Stimulated activated CD8-positive, alpha-beta memory T cell treated with anti-CD3 and anti-CD28 coated beads, Interleukin-4, amount 100 ng/mL, for 4 hours (primary cell): ENCODE measurements at places on chromosomes 7 and 10.

DNA sequence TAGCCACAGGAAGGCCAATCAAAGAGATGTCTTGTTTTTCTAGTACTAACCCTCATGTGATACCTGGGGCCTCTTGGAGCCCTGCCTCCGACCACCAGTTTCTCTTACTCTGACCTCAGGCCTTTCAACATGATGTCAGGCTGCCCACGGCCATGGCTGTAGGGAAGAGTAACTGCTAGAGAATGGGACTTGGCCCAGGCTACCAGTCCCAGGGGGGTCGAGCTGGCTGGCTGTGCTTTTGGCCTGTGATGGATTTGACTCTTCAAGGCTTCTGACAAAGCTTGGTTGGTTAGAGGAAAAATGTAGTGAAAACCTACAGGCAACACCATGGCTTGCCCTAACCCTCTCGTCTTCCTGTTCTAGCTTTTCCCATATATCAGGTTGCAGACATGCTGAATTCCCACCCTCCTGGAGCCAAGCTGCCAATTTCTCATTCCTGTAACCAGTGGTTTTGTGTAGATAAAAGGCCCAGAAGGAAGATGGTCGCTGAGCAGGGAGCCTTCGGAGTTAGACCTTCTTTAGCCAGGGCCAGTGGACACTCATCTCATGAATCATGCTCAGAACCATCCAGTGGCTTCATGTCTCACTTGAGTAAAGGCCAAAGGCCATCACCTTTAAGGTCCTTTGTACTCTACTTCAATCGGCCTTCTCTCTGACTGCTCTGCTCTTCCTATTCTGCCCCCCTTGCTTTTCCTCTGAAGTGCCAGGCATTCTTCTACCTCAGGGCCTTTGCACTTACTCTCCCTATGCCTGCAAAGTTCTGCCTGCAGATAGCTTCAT is 19.7 kb downstream of the SUFU start:
- no peak for DNase-seq

GRCh38 chr7:51035716-51036115 is 253.0 kb upstream of the GRB10 start:
- DNase-seq = no peak

- no peak for DNase-seq
Observed at GRCh38 chr7:76513817-76514799, 3.8 kb downstream of the UPK3B start.

GRCh38 chr10:43407148-43407575 is 1.8 kb downstream of the HNRNPF start:
- DNase-seq = no peak

DNA sequence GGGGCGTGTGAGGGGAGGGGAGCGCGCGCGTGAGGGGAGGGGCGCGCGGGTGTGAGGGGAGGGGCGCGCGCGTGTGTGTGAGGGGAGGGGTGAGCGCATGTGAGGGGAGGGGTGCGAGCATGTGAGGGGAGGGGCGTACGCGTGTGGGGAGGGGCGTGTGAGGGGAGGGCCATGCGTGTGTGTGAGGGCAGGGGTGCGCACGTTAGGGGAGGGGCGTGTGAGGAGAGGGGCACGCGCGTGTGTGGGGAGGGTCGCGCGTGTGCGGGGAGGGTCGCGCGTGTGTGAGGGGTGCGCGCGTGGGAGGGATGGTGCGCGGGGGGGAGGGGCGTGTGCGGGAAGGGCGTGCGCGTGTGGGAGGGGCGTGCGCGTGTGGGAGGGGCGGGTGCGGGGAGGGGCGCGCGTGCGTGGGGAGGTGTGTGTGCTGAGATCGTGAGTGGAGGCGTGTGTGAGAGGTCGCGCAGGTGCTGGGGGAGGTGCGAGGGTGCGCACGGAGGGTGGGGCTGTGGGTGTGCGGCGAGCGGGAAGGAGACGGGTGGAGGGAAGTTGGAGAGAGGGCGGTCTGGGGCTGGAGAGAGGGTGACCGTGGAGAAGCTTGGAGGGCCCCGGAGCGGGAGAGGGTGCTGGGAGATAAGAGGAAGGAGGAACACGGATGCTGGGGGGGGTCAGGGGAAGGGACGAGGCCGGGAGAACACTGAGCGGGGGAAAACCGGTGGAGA is 19.7 kb downstream of the MXI1 start:
- peak; percentile 65 for DNase-seq

DNA sequence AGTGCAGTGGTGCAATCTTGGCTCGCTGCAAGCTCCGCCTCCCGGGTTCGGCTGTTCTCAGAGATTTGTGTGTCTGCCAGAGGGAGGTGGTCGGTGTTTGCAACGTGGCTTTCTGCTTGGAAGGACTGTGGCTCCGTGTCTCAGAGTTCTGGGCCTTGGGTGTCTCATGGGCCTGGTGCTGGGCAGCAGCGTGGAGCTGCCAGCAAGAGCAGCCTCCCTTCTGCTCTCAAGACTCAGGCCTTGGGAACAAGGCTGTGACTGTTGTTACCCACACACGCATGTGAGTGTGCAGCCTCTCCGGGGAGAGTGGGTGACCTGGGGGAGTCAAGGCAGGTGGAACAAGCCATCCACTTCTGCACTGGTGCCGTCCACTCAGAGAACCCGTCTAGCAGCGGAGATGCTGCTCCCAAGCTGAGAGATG is 52.0 kb downstream of the VIPR2 start:
- no peak for DNase-seq

DNA sequence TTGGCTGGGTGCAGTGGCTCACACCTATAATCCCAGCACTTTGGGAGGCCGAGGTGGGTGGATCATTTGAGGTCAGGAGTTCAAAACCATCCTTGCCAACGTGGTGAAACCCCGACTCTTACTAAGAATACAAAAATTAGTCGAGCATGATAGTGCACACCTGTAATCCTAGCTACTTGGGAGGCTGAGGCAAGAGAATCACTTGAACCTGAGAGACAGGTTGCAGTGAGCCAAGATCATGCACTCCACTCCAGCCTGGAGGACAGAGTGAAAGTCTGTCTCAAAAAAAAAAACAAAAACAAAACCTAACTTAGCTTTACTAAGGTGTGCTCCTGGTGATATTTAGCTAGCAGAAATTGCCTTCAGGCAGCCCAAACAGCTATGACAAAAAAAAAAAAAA is 24.3 kb upstream of the VDAC2 start:
- no peak for DNase-seq

DNA sequence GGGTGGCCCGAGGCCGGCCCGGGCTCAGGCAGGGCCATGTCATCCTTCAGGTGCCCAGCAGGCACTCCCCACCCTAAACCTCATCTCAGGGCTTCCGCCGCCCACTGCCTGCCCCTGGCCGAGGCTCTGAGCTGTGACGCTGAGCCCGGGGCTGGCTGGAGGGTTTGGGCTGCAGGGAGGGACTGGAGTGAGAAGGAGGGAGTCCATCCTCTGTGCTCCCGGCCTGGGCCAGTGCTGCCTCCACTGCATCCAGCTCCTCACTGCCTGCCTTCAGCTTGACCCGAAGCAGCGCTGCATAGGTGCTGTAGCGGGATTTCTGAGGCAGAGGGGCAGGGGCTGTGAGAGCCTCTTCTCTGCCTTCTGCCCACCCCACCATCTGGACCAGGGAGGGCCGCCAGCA is 7.6 kb downstream of the NFKB2 start:
- no peak for DNase-seq

- no peak for DNase-seq
Observed at GRCh38 chr7:111051832-111052231, 39.1 kb upstream of the LRRN3 start.

- no peak for DNase-seq
Observed at GRCh38 chr7:138258197-138258559, 181.9 kb downstream of the AKR1D1 start.

DNA sequence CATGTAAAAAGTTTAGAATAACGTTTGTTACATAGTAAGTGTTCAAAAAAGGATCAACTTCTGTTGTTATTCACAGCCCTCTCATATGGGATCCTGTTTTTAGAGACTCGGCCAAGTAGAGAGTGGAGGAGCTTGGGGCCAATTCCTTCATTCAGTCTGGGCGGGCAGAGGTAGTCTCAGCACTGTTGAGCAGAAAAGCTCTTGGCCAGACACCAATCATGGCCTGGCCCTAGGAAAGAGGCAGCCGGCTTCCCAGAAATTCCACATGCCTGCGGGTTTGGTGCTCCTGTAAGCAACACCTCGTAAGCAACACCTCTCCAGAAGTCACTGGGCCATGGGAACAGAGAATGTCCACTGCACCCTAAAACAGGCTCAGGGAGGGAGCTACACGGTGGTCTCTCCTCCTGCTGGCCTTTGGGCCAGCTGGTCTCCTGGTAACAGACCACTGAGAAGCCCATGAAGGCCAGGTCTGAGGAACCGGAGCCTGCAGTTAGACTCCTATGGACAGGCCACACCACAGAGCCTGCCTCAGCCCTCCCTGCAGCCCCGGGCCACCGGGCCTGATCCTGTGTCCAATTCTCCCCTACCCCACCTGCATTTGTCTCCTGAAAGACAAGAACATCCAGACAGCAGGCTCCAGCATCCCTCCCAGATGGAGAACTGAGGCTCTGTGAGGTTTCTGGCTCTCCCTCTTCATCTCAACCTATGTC is 149.1 kb downstream of the GRID1 start:
- no peak for DNase-seq

DNA sequence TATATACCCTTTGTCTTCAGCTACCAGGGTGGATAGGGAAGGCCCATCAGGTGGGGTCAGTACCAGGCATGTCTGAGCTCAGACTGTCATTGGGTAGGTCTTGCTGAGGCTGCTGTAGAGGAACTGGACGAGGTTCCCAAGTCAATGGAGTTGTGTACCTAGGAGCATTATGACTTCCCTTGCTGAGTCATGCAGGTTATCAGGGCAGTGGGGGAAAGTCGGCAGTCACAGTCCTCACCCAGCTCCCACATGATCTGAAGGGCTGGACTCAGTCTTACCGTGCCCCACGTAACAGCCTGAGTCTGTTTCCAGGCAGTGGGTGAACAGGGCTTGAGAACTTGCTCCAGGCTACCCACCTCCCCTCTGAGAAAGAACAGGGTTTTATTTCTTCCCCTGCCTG is 260.8 kb upstream of the COBL start:
- DNase-seq = no peak

GRCh38 chr7:144529269-144529926 is 125.9 kb upstream of the NOBOX start:
- DNase-seq = no peak

- no peak for DNase-seq
Observed at GRCh38 chr7:25319707-25320106, 91.4 kb upstream of the NPVF start.

- DNase-seq = no peak
Observed at GRCh38 chr7:93016681-93017381, 100.9 kb downstream of the SAMD9 start.

GRCh38 chr10:33178026-33178755 is 156.3 kb downstream of the NRP1 start:
- no peak for DNase-seq

- no peak for DNase-seq
Observed at GRCh38 chr10:60304829-60305379, 84.8 kb downstream of the ANK3 start.

- DNase-seq = no peak
Observed at GRCh38 chr7:156836443-156836842, 56.5 kb downstream of the LMBR1 start.

DNA sequence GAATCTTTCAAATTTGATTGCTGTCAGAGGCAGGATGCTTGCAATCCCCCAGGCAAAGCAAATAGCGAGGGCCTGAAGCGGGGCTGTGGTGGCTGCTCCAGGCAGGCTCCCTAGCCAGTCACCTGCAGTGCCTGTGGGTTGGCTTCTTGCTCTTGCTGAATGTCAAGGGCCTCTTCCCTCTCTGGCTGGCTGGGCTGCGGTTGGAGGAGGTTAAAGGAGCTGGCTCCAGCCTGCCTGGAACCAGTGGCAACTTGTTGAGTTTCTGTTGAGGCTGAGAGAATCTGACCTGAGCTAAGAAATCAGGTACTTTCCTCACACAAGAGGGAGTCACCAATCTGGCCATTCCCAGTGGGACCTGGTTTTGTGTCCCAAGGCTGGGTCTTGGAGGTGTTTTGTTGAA is 134.7 kb downstream of the TMEM178B start:
- DNase-seq = no peak

GRCh38 chr7:130917669-130918128 is 183.7 kb upstream of the KLF14 start:
- DNase-seq = no peak

GRCh38 chr7:4745971-4746919 is 29.2 kb upstream of the AP5Z1 start:
- DNase-seq = no peak

DNA sequence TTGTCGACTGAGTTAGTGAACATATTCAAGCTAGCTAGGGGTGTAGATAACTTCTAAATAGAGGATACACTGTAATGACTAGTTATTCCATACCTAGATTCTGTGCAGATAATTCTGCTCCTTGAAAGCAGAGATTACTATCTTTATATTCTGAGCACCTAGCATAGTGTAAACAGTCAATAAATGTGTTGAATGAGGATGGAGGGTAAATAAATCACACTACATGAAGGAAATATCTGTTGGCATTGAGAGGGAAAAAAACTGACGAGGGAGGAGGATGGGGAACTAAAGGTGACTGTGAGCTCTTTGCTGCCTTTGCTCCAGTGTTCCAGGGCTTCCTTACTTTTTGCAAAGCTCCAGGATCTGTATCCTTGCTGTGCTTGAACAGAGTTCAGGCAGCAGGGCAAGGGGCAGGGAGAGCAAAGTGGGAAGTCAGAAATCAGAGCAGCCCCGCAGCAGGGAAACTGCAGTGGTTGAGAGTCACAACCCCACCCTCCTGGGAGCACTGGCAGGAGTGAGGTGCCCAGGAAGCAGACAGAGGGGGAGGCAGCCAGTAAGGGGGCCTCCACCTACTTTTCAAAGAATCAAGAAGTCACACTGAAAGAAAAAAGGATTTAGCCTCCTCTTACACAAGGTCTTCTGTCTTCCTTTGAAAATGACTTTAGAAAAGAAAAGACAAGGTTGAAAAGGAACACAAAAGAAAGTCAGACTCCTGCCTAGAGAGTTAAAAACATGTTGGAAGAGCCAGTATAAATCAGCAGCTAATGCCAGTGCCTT is 71.8 kb upstream of the LRRN3 start:
- no peak for DNase-seq

GRCh38 chr7:110633313-110633712 is 457.6 kb upstream of the LRRN3 start:
- no peak for DNase-seq

GRCh38 chr10:131843881-131844284 is 56.9 kb upstream of the PPP2R2D start:
- DNase-seq = no peak
